ENCODE measurements at places on chromosomes 5 and 9.

- no peak for DNase-seq
These were observed 115.3 kb downstream of the FANCC start for GRCh38 chr9:95202076-95202681.

DNA sequence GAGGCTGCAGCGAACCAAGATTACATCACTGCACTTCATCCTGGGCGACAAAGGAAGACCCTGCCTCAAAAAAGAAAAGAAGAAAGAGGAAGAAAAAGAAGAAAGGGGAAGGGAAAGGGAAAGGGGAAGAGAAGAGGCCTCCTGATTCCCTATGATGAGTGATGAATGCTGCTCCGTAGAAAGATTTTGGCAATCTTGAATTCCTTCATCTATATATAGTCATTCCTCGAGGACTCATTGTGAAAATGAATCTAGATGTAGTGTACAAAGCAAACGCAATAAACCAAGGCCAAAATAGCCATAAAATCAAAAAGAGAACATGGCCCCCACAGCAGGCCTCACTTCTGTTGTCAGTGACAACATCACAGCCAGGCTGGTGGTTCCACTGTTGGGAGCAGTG is 218.0 kb downstream of the DCP2 start:
- no peak for DNase-seq

DNA sequence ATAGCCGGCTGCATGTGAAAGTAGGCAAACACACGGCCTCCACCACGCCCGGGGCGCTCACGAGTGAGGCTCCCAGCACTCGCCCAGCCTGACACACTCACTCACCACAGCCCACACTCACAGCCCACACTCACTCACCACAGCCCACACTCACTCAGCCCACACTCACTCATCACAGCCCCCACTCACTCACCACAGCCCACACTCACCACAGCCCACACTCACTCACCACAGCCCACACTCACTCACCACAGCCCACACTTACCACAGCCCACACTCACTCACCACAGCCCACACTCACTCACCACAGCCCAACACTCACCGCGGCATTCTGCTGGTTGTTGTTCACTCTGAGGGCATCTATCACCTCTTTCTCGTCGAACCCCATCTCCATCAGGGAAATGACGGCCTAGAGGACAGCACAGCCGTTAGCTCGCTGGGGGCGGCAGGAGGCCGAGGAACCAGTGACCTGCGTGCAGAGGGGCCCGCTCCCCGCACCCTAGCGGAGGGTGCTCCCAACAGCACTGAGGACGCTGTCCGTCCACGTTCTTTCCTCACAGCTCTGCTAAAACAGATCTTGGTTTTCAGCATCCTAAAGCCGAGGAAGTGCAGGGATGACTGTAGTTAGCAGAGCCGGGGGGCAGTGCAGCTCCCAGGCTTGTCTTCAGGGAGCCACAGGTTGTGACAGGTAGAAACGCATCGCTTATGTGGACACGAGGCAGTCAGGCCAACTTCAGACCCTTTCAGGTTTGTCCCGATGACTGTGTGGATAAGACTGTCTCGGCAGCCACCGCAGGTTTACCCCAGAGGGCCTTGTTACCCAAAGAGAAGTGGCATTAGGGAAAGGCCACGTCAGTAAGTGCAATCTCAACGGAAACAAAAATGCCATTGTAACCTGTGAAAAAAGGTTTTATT is 21.6 kb downstream of the UBAC1 start:
- DNase-seq = no peak

DNA sequence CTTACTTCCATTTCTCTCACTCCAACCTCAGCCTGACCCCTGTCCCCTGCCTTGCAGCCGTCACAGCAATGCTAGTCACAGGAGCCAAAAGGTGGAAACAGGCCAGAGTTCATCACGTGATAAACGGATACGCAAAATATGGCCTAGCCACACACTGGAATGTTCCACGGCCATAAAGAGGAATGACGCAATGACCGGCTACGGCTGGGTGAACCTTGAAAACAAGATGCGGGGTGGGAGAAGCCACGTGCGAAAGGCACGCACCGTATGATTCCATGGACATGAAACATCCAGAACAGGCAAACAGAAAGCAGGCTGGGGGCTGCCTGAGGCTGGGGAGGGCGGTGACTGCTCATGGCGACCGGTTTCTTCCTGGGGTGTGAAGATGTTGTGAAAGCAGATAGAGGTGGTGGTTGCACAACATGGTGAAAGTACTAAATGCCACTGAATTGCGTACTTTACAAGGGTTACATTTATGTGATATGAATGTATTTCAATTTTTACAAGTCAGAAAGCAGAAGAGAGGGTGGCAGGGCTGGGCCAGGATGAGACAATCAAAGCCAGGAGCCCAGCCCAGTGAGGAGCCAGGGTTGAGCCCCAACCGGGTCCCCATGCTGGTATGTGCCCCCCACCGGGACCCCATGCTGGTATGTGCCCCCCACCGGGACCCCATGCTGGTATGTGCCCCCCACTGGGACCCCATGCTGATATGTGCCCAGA is 117.8 kb upstream of the SARDH start:
- DNase-seq = no peak

GRCh38 chr5:164139423-164139822 is 634.0 kb downstream of the MAT2B start:
- no peak for DNase-seq

DNA sequence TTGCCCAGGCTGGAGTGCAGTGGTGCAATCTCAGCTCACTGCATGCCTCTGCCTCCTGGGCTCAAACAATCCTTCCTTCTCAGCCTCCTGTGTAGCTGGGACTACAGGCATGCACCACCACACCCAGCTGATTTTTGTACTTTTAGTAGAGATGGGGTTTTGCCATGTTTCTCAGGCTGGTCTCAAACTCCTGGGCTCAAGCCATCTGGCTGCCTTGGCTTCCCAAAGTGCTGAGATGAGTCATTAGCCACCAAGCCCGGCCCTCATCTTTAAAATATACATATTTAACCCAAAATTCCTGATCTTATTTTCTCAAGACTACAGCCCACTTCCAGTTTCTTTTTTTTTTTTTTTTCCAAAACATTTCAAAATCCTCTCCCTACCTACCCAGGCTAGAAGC is 31.7 kb upstream of the MINAR2 start:
- DNase-seq = no peak

GRCh38 chr5:58094031-58094430 is 365.9 kb downstream of the PLK2 start:
- DNase-seq = no peak

- DNase-seq = no peak
These were observed 34.1 kb downstream of the ELOVL7 start for GRCh38 chr5:60809891-60810425.

GRCh38 chr9:17005056-17005823 is 129.6 kb upstream of the CNTLN start:
- DNase-seq = no peak

GRCh38 chr9:113526231-113526746 is 62.8 kb downstream of the RGS3 start:
- DNase-seq = no peak

- DNase-seq = no peak
These were observed 204.8 kb upstream of the PIK3R1 start for GRCh38 chr5:68010740-68011139.

DNA sequence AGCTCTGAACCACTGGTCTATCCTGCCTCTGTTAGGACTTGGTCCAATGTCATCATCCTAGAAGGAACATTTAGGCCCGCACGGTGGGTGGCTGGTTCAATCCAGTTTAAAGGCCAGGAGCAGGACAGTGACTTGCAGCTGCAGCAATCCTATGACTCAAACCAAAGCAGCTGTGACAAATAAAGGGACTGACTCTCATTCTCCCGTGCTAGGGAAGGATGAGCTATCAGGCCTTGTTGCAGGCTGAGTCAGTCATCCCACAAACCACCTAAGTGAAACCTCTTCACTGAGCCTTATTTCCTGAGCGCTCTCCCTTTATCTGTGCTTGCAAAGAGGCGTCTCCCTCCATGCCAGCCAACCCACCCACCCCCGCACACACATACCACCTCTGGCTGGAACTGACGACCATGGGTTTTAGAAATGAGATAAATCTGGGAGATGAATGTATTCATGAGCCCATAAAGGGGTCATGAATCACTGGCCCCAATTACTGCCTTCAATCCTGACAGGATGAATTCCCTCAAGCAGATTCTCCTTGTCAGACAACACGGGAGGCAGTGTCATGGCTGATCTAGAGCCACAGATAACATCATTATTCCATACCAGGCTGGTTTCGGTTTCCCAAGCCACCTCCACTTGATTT is 93.4 kb downstream of the KCNIP1 start:
- no peak for DNase-seq

DNA sequence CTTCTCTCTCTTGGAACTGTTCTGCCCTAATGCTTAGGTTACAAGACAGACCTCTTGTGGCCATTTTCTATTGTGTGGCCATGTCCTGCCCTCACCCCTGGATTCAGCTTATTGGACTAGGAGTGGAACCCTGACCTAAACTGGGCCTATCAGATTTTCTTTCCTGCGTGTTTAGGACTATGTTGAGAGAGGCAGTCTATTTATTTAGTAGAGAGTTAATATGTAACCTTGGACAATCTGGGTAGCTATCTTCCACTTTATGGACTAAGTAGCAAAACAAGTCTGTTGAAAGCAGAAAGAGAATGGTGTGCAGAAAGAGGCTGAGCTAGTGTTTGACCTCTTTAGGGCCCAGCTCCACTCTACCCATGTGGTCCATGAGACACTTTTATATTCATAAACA is 82.6 kb upstream of the SMIM32 start:
- no peak for DNase-seq

Measured in stimulated activated CD4-positive, alpha-beta T cell treated with anti-CD3 and anti-CD28 coated beads, Interleukin-1b, Interleukin-23, amount 100 ng/mL, for 1 hour (primary cell).